ENCODE measurements at places on chromosomes 12 and 14.
A peak's percentile ranks its signal among the peaks of the same experiment; 100 is the strongest.

DNA sequence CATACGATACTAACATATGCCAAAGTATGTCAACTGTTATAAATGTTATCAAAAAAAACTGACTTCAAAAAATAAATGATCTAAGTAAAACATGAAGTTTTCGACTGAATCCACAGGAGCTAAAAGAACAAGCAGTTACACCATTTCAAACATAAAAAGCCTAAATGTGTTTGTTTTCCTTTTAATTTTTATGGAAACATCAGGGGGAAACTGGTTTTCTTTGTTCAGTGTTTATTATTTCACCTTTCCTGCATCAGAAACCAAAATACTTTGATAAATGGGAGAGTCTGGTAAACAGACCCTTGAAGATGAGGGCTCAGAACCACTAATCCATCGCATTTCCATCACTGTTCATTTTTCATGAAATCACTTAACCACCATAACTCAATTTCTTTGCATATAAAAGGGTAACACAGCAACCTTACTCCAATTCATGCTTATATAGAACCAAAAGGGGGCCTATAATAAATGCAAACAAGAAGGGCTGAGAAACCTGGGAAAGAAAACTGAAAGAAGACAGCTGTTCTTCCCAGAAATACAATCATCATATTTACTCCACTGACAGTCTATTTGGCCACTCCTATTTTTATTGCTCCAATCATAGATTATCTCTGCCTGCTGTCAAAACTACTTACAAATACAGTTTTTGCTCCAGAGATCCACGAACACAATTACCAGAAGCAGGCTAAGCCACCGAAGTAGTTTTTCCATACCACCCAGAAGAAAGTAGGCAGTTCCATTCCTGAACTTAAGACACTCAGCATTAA is 17.0 kb downstream of the FGD6 start:
- no peak for DNase-seq

DNA sequence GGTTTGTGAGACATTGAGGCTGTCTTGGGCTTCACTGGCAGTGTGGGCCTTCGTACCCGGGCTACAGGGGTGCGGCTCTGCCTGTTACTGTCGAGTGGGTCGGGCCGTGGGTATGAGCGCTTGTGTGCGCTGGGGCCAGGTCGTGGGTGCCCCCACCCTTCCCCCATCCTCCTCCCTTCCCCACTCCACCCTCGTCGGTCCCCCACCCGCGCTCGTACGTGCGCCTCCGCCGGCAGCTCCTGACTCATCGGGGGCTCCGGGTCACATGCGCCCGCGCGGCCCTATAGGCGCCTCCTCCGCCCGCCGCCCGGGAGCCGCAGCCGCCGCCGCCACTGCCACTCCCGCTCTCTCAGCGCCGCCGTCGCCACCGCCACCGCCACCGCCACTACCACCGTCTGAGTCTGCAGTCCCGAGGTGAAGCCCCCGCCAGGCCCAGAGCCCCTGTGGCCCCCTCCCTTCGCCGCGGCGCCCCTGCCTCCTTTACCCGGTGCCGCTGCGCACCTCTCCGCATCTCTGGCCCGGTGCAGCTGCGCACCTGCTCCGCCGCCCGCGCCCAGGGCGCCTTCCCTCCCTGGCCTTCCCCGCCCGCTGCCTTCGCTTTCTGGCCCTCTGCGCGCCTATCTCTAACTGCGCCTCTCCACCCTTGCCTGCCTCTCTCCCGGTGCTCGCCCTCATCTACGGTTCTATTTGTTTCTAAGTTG is at the start of gene ENO2:
Gene ENO2 (plus strand): TSS at position 335 of the 701 bp plus-strand sequence. CDS start 1,253 bp downstream, outside the sequence.
- peak; percentile 90 for DNase-seq

- no peak for DNase-seq
These were observed 373.4 kb downstream of the NELL2 start for GRCh38 chr12:44502681-44503080.

- peak; percentile 91 for DNase-seq
These were observed at the start of gene KDM5A for GRCh38 chr12:389142-390096. Gene KDM5A (minus strand): TSS chr12:389320. CDS start chr12:389091, 229 bp downstream.

- no peak for DNase-seq
These were observed 196.4 kb downstream of the RASSF9 start for GRCh38 chr12:85639834-85640233.

DNA sequence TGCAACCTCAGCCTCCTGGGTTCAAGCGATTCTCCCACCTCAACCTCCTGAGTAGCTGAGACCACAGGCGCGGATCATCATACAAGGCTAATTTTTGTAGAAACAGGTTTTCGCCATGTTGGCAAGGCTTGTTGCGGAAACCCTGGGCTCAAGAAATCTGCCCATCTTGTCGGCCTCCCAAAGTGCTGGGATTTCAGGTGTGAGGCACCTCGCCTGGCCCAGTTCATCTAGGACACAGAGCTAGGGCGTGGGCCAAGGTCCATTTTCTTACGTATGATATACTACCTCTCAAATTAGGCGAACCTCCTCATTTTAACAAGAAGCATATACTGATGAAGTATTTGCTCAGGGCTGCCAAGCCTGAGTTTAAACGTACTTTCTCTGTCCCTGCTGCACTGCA is 2.1 kb downstream of the RPS29 start:
- no peak for DNase-seq

GRCh38 chr12:12985817-12986408 is 14.2 kb downstream of the HEBP1 start:
- DNase-seq, result no peak

DNA sequence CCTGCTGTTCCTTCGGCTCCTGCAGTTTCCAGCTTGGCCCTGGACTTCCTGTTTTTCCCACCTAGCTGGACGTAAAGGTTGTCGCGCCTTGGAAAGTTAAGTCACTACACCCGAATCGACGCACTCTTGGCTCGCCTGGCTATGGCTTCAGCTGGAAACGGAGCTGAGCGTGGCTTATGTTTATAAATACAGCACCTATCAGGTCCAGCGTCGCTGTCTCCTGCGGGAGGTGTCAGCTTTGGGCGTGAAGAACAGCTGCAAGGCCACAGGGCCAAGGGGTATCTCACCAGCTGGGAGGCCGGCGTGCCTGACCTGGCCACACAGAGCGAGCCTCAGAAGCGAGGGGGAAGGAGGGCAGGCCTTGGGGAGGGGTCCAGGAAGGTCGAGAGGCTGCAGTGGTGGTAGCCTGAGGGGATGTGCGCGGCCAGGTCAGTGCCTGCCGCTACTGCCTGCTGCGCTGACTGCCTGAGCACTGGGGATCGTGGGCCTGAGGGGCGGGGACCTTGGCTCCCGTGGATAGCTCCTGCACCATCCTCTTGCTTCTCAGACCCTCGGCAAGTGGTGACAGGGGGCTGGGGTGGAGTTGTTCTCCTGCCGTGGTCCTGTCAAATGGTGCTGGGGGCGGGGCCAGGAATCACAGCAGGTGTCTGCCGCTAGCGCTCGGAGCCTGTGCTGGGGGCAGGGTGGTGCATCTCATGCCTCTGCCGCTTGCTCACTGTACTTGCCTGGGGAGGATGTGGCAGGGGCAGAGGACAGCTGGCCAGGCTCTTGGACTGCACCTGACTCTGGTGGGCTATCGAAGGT is 12.5 kb downstream of the PACS2 start:
- no peak for DNase-seq

GRCh38 chr14:76337635-76338545 is 38.0 kb upstream of the ESRRB start:
- DNase-seq, result no peak

DNA sequence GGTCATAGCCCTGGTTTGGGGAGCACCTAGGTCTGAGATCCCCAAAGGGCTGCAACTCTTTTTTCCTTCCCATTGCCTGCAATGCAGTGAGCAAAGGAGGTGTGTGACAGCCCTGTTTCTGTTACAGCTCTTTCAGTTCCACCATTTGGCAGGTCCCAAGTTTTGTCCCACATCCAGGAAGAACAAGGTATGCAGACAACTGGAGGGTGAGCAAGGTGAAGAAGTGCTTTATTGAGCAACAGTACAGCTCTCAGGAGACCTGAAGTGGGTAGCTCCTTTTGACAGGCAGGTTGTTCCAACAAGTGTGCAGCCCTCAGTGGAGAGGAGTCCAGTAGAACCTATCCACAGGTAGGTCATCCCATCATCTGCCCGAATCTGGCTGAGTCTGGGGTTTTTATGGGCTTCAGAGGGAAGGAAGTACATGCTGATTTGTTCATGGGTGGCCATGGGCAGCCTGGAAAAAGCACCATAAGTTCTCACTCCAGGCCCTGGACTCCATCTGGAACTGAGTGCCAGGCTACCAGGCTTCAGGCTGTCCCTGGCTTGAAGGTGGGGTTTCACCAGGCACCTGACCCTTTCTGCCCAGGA is 62.8 kb upstream of the NAV3 start:
- no peak for DNase-seq

- no peak for DNase-seq
These were observed 11.6 kb upstream of the CHFR start for GRCh38 chr12:132899033-132899432.

DNA sequence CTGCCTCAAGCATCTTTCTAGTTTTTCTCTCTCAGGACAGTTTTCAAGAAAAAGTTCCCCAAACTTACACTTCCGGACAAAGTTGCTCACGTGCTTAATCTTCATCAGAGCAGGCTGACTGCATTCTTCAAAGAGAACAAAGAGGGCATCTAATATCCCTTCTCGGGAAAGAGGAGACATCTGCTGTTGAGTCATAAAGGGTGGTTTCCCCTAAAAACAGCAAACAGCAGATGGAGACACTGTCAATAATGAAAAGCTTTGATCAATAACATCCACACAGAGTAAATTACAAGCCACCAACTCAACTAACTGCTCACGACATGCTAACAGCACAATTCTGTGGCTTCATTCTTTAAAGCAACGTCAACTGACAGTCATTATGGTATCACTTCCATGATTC is 8.1 kb downstream of the CIT start:
- no peak for DNase-seq

DNA sequence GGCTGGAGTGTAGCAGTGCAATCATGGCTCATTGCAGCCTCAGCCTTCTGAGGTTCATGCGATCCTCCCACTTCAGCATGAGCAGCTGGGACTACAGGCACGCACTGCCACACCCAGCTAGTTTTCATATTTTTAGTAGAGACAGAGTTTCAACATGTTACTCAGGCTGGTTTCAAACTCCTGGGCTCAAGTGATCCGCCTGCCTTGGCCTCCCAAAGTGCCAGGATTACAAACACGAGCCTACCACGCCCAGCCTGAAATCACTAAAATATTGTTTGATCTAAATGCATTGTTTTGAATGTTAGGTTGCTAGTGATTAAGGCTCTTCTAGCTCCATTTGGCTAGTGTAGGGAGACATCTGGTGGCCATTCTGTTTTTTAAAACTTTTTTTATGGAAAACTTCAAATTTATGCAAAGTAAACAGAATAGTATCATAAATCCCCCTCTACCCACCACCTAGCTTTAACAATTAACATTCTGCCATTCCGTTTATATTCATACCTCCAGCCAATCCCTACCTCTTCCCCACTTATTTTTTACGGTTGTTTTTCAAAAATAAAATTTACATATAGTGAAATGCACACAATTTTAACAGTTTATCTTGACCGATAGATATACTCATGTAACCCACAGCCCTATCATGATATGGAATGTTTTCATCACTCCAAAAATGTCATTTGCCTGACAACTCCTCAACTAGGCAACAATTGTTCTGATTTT is 37.8 kb downstream of the MYO1H start:
- DNase-seq, result peak; percentile 39

DNA sequence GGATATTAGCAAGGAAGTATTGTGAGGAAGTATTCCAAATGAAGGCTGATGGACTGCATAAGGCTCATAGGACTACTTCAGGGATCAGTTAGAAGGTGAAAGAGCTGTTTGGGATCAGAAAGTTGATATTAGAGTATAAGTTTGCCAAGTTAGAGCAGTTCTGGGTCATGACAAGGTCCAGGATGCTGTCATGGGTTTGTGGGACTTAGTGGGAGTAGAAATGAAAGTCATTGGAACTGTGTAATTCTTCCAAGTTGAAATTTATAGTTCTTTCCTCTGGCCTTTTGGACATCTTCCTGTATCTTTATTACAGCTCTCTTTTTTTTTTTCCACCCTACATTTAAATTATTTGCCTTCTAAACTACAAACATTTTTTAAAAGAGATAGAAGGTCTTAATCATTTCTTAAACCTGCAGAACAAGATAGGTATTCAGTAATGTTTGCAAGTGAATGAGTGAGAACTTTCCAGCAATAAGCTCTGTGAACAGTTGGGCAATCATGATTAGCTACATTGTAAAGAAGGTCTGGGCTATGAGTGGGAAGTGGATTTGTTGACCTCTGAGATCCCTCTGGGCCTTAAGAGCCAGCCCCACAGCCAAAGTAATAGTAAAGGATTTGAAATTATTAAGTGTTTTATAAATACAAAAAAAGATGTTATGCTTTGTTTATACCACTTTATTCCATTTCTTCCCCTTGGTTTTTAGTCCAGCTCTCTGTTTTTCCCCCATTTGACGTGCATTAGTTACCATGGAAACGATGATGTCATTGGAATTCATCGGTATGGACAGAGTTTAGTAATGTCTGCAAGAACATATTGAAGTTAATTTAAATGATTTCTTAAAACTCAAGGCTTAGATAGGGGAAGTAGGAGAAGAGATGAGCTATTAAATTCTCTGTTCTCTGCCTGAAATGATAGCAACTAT is 247.9 kb upstream of the ARHGAP5 start:
- no peak for DNase-seq

DNA sequence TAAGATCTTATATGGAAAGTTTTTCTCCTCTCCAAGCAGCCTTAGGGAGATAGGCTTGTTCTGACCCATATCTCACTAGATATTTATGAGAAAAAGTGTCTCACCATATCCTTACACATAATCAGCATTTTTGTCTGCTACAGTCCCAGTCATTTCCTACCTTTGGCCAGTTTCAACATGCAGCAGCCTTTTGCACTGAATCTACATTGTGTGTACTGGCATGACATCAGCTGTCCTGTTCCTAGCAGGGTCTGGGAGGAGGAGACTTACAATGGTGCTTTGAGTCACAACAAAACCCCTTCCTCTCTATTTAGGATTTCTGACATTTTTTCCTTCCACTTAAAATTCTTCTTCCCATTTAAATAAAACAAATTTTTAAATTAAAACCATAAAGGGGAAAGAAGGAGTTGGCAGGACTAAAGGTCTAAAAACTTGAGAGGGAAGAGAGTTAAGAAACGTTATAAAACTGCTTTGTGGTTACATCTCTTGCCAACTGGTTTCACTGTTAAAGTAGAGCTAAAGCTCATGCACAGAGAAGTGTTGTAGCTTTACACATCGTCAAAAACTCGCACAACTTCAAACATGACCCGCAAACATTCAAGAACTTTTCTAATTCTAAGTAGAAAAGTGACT is 53.3 kb upstream of the CERS5 start:
- peak; percentile 47 for DNase-seq

GRCh38 chr12:131197490-131197889 is 243.8 kb downstream of the ADGRD1 start:
- no peak for DNase-seq

DNA sequence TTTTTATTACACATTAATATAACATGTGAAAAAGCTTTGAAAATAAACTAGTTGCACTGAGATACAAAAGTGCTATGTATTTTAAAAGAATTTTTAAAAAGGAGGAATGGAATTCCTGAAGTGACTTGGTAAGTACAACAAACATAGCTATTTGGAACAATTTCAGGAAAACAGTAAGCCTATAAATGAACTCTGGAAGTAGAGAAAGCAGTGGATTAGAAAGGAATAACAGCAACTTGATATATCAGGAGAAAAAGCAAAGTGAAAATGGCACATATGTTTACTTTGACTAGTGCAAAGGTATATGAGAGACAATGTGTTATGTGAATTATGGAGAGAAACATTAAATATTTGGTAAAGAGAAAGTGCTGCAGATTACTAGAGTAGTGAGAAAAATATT is 811.7 kb downstream of the C12orf50 start:
- no peak for DNase-seq
